HepG2 (cell line): ENCODE measurements at places on chromosomes 3 and 15. TPM values are rescaled to one million over a fixed set of nuclear protein-coding genes. Genes with fewer than 3 reads are reported as not detected.

Gene FBXL22
- 0.20 and 0.33 TPM in 2 replicates for total RNA-seq

Gene AGBL1
- not detected in 2 replicates for total RNA-seq

Gene IL20RB
- total RNA-seq, result 0.22 and 0.34 TPM in 2 replicates

Gene UACA
- total RNA-seq, result 17.8 and 22.1 TPM in 2 replicates

Gene TIGIT
- total RNA-seq, result not detected in 2 replicates

Gene BOC
- not detected in 2 replicates for total RNA-seq

DNA sequence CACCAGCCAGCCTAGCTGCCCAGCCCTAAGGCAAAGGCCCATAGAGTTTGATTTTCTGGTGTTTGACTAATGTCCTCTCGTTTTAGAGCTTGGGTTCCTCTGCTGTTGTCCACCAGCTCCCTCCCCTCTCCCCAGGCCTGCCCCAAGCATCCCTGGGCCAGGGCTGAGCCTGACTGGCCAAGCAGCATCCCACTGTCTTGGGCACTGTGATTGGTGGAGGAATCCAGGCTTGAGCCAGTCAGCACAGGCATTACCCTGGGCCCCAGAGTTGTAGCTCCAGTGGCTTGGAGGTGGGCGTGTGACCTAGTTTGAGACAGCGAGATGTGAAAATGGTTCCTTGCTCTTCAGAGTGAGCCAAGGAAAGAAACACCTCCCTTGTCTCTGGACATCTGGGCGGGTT is 155.3 kb upstream of the MEF2A start:
- H3K27ac ChIP-seq, result no peak overlapping the region
- no peak overlapping the region for H3K4me3 ChIP-seq
- H3K36me3 ChIP-seq, result no peaks in the 10 kb centered on the region

GRCh38 chr15:86664581-86664980 is 584.9 kb downstream of the AGBL1 start:
- H3K36me3 ChIP-seq, result no peaks in the 10 kb centered on the region
- no peaks in the 10 kb centered on the region for H3K4me1 ChIP-seq
- H3K4me3 ChIP-seq, result no peak overlapping the region
- DNase-seq, result no peak
- no peak overlapping the region for H3K27ac ChIP-seq

DNA sequence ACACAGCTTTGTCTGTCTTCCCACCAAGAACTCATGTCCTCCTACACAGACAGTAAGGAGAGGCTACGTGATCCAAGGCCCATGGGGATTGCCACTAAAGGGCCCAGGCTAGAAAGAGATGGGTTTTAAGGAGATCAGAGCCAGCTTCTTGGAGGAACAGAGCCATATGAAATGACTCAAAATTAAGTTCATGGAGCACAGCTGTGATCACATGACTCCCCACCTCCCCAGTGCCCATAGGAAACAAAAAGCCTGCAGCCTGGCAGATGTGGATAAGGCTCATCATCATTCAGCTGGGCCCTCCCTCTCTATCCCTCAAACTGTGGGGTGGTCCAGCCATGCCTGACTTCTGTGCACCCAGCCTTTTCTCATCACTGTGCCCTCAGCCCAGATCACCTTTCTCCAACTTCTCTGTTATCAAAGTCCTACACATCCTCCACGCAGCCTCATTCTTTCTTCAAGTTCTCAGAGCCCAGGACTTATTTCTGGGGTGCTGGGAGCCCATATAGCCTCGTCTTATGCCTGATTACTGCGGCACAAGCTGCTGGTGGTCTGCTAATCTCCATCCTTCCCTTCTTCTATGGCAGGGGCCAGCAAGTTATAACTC is 137.6 kb downstream of the SMAD6 start:
- H3K27me3 ChIP-seq, result peaks cover 52% of the 10 kb centered on the region
- H3K4me3 ChIP-seq, result no peak overlapping the region
- H3K4me1 ChIP-seq, result peaks cover 25% of the 10 kb centered on the region
- no peaks in the 10 kb centered on the region for H3K36me3 ChIP-seq
- H3K27ac ChIP-seq, result no peak overlapping the region
